ENCODE measurements at places on chromosomes 13 and 19. TPM values are rescaled to one million over a fixed set of nuclear protein-coding genes. Genes with fewer than 3 reads are reported as not detected.

DNA sequence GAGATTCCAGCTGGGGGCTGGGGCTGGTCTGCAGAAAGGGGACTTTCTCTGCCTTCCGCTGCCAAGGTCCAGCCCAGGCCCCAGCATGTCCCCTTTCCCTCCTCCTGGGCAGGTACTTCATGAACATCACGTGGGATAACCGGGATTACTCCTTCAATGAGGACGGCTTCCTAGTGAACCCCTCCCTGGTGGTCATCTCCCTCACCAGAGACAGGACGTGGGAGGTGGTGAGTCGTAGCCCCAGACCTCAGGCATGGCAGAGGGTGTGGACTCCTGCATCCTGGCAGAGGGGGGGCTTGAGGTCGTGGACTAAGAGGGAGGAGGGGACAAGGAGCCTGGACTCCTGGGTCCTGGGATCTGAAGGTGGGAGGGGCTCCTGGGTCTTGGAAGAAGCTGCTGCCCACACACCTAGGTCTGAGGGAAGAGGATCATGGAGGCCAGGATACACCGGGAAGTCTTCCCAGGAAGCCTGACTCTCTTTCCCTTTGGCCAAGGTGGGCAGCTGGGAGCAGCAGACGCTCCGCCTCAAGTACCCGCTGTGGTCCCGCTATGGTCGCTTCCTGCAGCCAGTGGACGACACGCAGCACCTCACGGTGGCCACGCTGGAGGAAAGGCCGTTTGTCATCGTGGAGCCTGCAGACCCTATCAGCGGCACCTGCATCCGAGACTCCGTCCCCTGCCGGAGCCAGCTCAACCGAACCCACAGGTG, 20.6 kb downstream of the GRIN2D start:
- DNase-seq: peak; percentile 39

DNA sequence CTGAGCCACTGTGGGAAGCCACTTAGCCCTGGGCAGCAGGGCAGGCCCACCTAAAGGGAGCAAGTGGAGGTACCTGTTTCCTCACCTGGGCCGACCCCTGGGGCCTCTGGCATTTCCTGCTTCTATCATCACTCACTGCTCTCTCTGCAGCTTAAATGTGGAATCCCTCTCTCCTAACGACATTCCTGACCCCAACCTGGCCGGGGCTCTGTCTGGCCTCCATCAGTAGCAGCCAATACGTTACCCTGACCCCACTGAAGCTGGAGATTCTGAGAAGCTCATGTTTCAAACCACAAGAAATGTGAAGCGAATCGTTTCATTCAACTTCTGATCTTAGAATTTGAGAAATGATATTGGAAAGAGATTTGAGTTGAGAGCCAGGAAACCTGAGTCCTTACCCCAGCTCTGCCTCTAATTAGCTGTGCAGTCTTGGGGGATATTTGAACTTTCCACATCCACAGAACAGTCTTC, 39.9 kb downstream of the DOCK9 start:
- no peak for DNase-seq

DNA sequence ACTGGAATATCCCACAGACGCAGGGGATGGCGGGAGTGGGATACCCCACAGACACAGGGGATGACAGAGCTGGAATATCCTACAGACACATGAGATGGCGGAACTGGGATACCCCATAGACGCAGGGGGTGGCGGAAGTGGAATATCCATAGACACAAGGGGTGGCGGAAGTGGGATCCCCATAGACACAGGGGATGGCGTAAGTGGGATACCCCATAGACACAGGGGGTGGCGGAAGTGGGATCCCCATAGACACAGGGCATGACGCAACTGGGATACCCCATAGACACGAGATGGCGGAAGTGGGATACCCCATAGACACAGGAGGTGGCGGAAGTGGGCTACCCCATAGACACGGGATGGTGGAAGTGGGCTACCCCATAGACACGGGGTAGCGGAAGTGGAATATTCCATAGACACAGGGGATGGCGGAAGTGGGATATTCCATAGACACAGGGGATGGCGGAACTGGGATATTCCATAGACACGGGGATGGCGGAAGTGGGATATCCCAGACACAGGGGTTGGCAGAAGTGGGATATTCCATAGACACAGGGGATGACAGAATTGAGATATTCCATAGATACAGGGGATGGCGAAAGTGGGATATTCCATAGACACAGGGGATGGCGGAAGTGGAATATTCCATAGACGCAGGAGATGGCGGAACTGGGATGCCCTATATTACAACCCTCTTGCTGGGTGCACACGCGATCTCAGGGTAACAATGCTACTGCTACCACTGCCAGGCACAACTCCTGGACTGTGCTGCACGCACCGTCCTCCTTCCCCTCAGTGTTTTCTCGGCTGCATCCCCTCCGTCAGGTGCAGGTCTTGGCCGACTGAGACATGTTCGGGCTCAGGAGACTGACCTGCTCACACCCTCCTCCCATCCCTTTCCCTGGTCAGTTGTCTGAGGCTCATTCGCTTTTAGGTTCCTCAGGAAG, 28.1 kb downstream of the ZNF787 start:
- DNase-seq: no peak

GRCh38 chr19:12970070-12970820, 869 bp downstream of the DAND5 start:
- no peak for DNase-seq

DNA sequence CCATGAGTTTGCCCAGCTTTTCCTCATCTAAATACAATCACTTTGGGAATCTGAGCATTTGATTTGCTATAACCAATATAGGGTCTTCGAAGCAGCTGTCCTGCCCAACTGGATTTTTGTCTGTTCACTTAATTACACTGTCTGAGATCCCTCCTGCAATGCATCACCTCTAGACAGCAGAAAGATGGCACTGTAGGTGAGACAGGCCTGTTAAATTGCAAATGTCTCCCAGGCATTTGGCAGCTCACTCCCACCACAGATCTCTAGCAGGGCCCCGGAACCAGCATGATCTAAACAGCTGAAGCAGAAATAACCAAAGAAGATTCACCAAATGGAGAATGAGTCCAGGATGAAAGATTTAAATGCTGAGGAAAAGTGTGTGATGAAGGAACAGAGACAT, 41.9 kb upstream of the SERPINE3 start:
- DNase-seq: no peak

GRCh38 chr19:58558623-58559274, 338 bp upstream of the UBE2M start:
- DNase-seq: peak; percentile 100

GRCh38 chr13:27775943-27776342, 16.3 kb upstream of the GSX1 start:
- DNase-seq: no peak

GRCh38 chr19:14337510-14337909, 43.7 kb upstream of the ADGRE5 start:
- peak; percentile 61 for DNase-seq

- DNase-seq: no peak
These were observed 18.9 kb downstream of the MBNL2 start for GRCh38 chr13:97240788-97241734.

GRCh38 chr13:79340490-79340889, 65.6 kb downstream of the RBM26 start:
- DNase-seq: no peak

GRCh38 chr13:113641426-113641825, 16.6 kb downstream of the ATP4B start:
- no peak for DNase-seq

GRCh38 chr13:22110368-22110767, 439.5 kb downstream of the FGF9 start:
- no peak for DNase-seq

DNA sequence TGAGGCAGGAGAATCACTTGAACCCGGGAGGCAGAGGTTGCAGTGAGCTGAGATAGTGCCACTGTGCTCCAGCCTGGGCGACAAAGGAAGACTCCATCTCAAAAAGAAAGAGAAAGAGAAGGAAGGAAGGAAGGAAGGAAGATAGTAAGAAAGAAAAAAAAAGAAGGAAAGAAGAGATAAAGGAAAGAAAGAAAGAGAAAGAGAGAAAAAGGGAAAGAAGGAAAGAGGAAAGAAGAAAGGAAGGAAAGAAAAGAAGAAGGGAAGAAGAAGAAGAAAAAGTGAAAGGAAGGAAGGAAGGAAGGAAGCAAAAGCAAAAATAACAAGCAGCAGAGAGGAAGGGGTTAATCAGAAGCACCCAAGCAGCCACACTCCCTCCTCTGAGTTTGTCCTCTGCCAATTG, 32.1 kb downstream of the NWD1 start:
- DNase-seq: no peak

DNA sequence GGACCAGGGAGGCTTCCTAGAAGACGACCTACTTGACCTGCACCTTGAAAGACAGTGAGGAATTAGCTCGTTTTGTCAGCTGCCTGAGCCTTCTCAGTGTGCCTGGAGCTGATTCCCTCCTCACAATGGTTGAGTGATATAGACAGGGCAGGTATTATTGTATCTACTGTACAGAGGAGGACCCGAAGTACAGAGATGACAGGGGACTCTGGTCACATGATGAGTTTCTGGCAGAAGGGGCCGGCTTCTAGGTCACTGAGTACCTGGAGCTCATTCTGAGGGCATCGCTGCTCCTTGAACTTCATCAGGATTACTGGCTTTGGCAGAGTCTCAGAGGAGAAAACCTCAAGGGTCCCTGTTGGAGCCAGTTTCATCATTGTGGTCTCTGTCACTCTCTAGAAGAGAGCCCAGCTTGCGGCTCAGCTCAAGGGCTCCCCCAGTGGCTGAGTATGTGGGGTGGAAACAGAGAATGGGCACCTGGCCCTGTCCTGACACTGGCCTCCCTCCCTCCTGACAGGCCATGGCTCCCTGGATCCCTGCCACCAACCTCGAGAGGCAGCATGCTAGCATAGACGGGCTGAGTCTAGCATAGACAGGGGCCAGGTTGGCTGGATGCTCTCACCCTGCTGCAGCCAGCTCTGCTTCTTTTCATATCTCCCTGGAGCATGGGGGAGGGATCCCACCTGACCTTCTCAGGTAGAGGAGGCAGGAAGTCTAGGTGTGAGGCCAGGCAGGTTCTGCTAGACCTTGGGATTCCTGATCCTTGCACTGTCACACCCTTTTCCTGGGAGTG, 38.7 kb downstream of the NFIX start:
- peak; percentile 72 for DNase-seq

DNA sequence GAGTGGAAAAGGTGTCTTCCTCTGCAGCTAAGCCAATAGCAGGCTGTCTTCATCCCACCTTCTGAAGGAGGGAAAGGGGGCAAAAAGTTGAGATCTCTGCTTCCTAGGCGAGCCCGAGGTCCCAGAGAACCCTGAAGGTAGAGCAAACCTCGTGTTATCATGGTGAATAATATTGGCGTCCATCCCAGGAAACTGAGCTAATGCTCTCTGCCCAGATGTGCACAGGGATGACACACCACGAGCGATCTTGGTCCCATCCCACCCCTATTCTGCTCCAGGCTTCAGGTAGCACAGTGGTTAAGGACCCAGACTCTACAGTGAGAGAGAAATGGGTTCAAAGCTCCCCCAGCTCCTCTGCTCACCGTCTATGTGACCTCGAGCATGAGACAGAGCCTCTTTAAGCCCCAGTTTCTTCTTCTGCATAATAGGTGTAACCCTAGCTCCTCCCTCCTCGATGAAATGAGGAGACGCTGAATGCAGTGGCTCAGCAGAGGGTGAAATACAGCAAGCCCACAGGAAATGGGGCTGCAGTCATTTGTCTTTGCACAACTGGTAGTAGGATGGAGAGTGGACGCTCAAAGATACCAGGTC, 9.9 kb upstream of the CEACAM20 start:
- DNase-seq: no peak

GRCh38 chr19:16404396-16404795, 67.4 kb downstream of the EPS15L1 start:
- no peak for DNase-seq

CEACAM7 gene
- 6.2 TPM for polyA plus RNA-seq

KLHL1 gene
- polyA plus RNA-seq: not detected

KLK15 gene
- polyA plus RNA-seq: not detected

TEX26 gene
- 0.50 TPM for polyA plus RNA-seq

ZNF491 gene
- 0.63 TPM for polyA plus RNA-seq

SIGLEC6 gene
- 0.50 TPM for polyA plus RNA-seq

TMEM272 gene
- polyA plus RNA-seq: not detected

Data from stomach (tissue), 19 donors.